ENCODE measurements at places on chromosomes 5 and 9.

DNA sequence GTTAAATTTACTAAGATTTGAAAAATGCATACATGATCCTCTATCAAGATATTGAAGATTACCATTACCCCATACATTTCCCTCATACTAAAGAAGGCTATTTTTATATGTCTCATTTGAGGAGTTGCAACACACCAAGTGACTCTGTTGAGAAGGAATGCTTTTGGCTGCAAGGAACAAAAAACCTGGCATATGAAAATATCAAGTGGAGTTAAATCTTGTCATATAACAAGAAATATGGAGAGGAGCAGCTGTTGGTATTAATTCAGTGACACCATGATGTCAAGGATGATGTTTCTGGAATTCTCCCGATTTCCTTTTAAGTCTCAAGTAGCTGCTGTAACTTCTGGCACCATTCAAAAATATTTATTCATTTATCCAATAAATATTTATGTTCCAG is 193.8 kb downstream of the CSNK1G3 start:
- DNase-seq: no peak

DNA sequence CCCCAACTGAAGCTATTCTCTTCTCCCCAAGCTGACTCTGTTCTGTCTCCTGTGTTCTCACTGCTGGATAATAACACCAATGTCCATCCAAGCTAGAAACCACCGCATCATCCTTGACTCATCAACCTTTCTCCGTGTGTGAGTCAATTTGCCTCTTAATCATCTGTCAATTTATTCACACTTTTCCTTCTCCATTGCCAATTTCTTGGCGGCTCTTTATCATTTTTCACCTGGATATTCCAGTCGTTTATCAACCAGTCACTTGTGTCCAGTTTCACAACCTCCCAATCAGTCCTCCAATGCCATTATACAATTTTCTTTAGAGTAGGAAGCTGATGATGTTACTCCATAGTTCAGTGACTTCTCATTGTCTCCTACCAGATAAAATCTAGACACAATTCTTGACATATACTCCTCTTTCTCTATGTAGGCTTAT is 45.4 kb upstream of the LIFR start:
- DNase-seq: no peak

GRCh38 chr5:14231890-14232289 is 88.7 kb downstream of the TRIO start:
- DNase-seq: no peak

GRCh38 chr5:178590141-178590923 is at the start of gene COL23A1:
TSS of gene COL23A1 (minus strand) at chr5:178590393.
- no peak for DNase-seq

- DNase-seq: no peak
These were observed 171.2 kb downstream of the CCDC171 start for GRCh38 chr9:15724016-15724415.

DNA sequence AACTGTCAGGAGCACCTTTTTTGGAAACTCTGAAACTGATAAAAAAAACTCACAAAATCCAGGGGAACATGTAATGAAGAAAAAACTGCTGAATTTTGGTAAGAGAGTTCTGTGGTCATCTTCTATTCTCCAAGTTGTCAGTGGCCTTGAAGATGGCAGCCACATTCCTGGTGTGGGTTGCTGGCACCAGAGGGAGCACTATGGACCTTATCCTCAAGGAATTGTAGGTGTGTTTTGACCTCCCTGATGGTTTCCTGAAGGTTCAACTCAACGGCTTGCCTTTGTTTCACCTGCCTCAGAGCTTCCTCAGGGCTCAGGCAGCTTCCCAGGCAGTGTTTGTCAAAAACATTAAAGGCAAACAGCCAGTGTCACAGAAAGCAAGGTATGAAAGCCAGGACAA is 2.2 kb upstream of the SLC38A9 start:
- no peak for DNase-seq

DNA sequence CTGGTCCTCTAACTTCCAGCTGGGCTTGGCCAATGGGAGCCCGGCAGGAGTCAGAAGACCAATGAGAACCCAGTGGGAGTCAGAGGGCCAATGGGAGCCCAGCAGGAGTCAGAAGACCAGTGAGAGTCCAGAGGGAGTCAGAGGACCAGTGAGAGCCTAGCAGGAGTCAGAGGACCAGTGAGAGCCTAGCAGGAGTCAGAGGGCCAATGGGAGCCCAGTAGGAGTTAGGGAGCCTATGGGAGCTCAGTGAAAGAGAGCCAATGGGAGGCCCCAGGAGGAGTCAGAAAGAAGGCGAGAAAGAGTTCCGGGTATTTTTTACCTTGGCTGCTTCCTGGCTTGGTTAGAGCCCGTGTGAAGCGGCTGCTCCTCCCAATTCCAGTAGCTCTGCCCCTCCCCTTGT is 191.0 kb downstream of the GABBR2 start:
- no peak for DNase-seq

- no peak for DNase-seq
These were observed 321.9 kb downstream of the GADD45G start for GRCh38 chr9:89926691-89927220.

- no peak for DNase-seq
These were observed 348.5 kb downstream of the BNC2 start for GRCh38 chr9:16521868-16522411.

DNA sequence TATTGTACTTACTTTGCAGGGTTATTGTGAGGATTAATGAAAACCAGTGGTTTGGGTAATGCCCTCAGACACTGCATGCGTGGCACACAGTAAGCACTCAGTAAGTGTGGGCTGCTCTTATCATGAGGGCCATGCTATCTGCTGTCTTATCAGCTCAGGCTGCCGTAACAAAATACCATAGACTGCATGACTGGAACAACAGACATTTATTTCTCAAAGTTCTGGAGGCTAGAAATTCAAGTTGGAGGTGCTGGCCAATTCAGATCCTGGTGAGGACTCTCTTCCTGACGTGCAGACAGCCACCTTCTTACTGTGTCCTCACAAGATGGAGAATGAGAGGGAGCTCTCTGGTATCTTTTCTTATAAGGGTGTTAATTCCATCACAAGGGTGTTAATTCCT is 23.9 kb upstream of the SH3PXD2B start:
- no peak for DNase-seq

GRCh38 chr5:142319560-142320429 is 5.0 kb downstream of the SPRY4 start:
- DNase-seq: no peak

DNA sequence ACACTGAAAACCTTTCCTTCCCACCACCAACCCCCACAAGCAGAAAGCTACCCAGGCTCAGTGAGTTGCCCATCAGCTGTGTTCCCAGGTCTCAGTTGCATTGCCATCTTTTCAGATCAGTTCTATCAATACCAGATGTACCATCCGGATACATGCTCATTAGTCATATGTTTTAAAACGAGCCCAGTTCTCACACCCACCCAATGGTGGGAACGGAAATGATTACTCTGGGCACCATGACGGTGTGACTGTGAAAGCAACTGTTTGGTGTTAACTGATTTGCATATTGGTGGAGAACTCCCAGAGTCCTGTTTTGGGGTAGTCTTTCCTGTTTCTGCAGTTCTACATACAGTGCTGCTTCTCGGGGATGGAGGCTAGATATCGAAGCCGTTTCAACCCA is 212.3 kb downstream of the TRIM36 start:
- no peak for DNase-seq

DNA sequence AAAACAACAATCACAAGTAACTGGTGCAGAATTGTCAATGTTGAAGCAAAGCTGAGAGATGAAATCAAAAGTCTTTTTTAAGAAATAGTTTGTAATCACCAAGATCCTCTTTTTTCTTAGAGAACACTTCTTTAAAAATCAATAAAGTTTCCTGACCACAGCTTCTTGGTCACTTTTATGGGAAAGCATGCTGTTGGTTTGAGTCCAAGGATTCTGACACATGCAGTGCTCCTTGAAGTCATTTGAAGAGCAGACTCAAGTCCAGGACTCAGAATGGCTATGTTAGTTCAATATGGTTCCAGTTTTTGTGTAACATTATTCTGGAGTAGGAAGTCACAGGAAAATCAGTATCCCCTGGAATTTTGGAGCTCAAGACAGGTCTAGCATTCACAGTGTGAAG is 480.6 kb downstream of the NR2F1-AS1 start:
- DNase-seq: no peak

DNA sequence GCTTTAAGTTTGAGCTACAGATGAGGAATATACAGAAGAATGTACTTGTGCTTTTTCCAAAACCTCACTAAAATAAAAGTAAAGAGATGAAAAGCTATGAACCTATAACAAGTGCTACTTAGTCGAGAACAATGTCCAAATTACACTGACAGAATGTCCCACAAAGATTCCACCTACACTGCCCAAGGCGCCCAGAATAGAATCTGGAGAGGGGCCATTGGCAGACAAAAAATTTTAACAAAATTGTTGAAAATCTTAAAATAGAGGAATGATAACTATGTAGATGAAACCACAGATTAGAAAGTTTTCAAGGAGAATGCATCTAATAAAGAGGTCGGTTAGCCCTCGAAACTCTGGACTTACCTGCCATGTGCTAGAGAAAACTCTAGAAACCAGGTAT is 235.3 kb downstream of the CETN3 start:
- DNase-seq: no peak

DNA sequence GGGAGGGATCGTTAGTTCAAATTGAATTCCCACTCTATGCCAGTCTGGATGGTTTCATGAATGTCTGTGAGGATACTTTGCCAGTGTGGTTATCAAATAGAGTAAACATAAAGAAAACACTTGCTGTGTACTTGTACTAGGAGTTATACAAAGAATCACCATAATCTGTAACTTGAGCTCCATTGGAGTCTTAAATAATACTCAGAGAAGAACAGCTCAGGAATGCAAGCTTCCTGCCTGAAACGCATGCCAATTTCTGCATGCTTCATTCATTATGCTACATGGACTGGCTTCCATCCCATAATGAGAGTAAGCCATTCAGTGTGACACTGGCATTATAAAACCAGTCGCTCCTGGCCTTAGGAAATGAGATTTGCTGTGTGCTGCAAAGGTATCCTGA is 351.4 kb downstream of the SEMA5A start:
- no peak for DNase-seq

GRCh38 chr9:94029932-94030317 is 54.3 kb upstream of the PTPDC1 start:
- DNase-seq: no peak

DNA sequence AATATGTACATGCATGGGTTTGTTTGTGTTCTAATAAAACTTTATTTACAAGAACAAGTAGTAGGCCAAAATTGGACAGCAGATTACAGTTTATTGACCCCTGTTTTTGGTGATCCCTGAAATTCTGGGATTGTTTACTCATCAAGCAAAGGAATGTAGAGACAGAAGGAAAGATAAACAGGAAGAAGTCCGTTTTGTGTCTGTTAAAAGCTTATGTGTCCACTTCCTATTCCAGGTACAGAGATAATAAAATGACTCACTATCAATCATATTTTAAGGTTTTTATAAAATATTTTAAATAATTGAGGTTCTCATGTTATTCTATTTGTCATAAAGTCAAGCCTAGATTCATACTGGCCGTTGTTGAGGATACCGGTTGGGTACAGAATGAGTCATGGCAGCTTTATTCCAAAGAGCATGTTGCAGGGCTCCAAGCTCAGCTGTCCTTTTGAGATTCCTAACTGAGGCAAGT is 214.9 kb upstream of the DAB2 start:
- no peak for DNase-seq

GRCh38 chr5:166281433-166281832 is 2010.0 kb upstream of the WWC1 start:
- DNase-seq: no peak

GRCh38 chr5:122775550-122776542 is 966 bp downstream of the SNX2 start:
- no peak for DNase-seq

- no peak for DNase-seq
These were observed 743.9 kb downstream of the NR2F1-AS1 start for GRCh38 chr5:92836855-92837755.
